ENCODE measurements at places on chromosomes 2 and 18. TPM values are rescaled to one million over a fixed set of nuclear protein-coding genes. Genes with fewer than 3 reads are reported as not detected.

GRCh38 chr2:59921743-59922142 lies 631.7 kb downstream of the BCL11A start:
- H3K4me3 ChIP-seq: no peak overlapping the region
- no peaks in the 10 kb centered on the region for H3K36me3 ChIP-seq
- no peak for DNase-seq

- no peak overlapping the region for H3K4me3 ChIP-seq
- peak; percentile 53 for DNase-seq
- no peaks in the 10 kb centered on the region for H3K27me3 ChIP-seq
- H3K4me1 ChIP-seq: peaks cover 98% of the 10 kb centered on the region
- H3K36me3 ChIP-seq: no peaks in the 10 kb centered on the region
Measured at GRCh38 chr2:217954469-217954868, 48.3 kb downstream of the TNS1 start.

- no peaks in the 10 kb centered on the region for H3K27me3 ChIP-seq
- H3K27ac ChIP-seq: no peak overlapping the region
- no peaks in the 10 kb centered on the region for H3K4me1 ChIP-seq
- no peak for DNase-seq
Measured at GRCh38 chr2:165594231-165594934, 124.9 kb downstream of the CSRNP3 start.

GRCh38 chr18:7600528-7601245 lies 33.6 kb downstream of the PTPRM start:
- DNase-seq: no peak
- H3K36me3 ChIP-seq: no peaks in the 10 kb centered on the region
- no peaks in the 10 kb centered on the region for H3K27me3 ChIP-seq

DNA sequence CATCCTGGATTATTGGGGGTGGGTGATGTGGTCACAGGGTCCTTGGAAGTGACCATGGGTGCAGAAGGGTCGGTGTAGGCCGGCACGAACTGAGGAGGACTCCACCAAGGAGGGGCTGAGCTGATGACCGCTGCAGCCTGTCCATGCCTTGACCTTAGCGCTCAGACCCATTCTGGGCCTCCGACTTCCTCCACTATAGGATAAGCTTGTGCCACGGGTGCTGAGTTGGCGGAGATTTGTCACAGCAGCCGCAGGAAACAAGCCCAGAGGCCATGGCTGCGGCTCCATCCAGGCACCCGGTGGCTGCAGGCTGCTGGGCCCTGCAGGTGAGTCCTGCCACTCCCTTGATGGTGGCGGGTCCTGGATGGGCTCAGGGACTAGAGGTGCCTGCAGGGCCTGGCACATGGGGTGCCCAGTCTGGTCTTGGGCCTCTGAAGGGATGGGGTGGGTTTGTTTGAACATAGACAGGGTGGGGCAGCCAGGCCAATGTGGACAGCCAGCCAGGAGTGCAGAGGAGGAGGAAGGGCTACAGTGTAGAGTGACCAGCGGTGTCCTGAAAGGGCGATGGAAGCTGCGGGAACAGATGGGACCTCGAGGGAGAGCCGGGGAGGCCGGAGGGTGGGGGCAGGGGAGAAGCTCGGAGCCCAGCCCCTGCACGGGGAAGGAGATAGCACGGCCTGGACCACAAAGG lies 84.8 kb downstream of the SEPTIN10 start:
- no peaks in the 10 kb centered on the region for H3K27me3 ChIP-seq
- no peaks in the 10 kb centered on the region for H3K4me1 ChIP-seq
- no peaks in the 10 kb centered on the region for H3K36me3 ChIP-seq
- no peak overlapping the region for H3K4me3 ChIP-seq
- H3K27ac ChIP-seq: no peak overlapping the region

DNA sequence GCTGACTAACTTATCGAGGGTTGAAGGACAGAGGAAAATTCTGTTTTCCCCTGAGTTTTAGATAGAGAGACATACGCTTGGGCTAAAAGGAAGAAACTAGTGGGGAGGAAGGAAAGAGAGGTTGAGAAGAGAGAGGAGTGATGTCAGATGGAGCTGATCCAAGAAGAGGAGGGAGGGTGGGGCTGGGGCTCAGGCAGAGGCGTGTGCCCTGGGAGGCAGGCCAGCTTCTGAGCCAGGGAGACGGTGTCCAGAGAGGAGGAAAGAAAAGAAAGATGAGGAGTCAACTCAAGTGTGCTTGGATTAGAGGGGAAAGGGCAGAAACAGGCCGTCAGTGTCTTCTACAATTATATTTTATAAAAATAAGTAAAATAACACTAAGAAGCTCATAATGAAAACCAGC lies 56.2 kb downstream of the EMILIN2 start:
- peak overlapping the region; percentile 78 for H3K27ac ChIP-seq
- H3K36me3 ChIP-seq: no peaks in the 10 kb centered on the region

DNA sequence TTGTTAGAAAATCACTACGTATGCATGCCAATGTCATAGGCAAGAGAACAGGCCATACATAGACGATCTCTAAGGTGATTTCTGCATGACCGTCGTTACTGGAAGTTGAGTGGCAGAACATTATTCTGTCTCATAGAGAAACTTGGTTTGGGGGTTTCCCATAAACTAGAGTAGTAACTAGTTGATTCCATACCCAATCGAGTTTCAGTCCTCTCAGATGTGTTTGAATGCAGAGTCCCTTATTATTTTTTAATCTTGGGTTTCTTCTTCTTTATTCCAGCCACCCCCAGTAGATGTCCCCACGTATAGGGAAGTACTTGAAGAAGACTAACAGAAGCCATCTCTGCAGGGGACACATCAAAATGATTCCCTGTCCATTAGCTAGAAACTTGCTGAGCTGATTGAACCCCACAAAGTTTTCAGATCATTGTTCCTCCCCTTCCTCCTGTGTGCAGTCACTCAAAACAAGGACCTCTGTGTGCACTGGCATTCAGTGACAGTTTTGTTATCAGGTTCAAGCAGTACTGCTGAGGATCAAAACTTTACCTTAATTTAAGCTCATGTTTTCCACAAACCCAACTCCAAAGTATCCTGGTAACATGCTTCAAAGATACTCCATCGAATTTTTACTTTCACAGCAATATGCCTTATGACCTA lies 68.4 kb upstream of the CDCA7 start:
- no peaks in the 10 kb centered on the region for H3K36me3 ChIP-seq
- no peaks in the 10 kb centered on the region for H3K27me3 ChIP-seq
- H3K4me1 ChIP-seq: no peaks in the 10 kb centered on the region
- H3K4me3 ChIP-seq: no peak overlapping the region
- no peak overlapping the region for H3K27ac ChIP-seq
- DNase-seq: no peak

GRCh38 chr18:69839497-69839896 lies 108.2 kb downstream of the CD226 start:
- no peaks in the 10 kb centered on the region for H3K36me3 ChIP-seq
- H3K4me1 ChIP-seq: no peaks in the 10 kb centered on the region

DNA sequence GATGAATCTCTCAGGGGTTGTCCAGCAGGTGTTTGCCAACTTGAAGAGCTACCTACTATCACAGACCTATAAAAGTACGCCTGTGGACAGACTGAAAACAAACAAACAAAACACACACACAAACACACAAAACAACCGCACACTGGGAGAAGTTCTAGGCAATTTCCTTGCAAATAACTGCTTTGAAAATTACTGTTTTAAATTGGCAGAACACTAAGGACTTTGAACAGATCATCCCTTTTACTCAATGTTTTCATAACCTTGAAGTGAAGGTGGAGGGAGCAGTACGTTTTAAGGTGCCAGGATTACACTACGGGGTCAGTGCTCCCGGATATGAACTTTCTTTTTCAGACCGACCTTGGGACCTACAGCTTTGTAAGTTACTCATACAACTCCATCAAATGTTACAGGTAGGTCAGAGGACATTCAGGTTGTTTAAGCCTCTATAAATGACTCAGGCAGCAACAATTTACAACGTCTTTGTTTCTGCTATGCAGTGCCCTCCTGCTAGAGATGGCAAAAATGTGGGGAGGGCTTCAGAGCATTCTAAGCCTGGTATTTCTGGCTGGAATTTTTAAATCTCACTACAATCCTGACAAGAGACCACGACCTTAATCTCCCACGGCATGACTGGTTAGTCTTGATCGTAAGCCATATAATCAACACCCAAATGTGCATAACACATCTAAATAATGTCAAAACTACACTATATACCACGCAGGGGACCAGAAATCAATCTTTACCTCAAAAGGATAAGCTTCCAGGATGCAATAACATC lies 1.4 kb upstream of the SLC20A1 start:
- peak overlapping the region; percentile 95 for H3K27ac ChIP-seq
- H3K4me3 ChIP-seq: peak overlapping the region; percentile 84
- peaks cover 19% of the 10 kb centered on the region for H3K36me3 ChIP-seq
- peaks cover 2% of the 10 kb centered on the region for H3K4me1 ChIP-seq
- DNase-seq: no peak

- no peaks in the 10 kb centered on the region for H3K27me3 ChIP-seq
- peaks cover 6% of the 10 kb centered on the region for H3K36me3 ChIP-seq
- peak; percentile 5 for DNase-seq
Measured at GRCh38 chr2:31255911-31256571, 22.1 kb downstream of the EHD3 start.

Gene EHBP1
- 19.2 TPM for total RNA-seq

Gene MYO5B
- total RNA-seq: 5.9 TPM

Gene CIB4
- not detected for total RNA-seq

Measured in heart left ventricle (tissue), 16 donors.